ENCODE measurements at places on chromosomes 5 and 9.

DNA sequence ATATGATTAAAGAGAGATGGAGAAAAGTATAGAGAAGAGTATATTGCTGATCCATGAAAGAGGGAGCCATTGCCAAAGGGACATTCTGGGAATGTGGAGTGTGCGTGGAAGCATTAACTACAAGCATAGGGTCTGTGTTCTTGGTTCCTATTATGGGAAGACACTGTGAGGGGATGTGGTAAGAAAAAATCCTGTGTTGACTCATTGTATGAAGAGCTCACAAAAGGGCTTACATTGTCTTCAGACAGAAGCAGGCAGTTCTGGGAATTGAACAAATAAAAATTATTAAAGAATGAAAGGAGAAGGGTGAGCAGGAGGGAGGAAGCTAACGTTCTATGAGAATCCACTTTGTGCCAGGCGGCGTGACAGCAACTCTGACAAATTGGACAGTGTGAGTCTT is 250.4 kb upstream of the CHD1 start:
- DNase-seq = no peak

DNA sequence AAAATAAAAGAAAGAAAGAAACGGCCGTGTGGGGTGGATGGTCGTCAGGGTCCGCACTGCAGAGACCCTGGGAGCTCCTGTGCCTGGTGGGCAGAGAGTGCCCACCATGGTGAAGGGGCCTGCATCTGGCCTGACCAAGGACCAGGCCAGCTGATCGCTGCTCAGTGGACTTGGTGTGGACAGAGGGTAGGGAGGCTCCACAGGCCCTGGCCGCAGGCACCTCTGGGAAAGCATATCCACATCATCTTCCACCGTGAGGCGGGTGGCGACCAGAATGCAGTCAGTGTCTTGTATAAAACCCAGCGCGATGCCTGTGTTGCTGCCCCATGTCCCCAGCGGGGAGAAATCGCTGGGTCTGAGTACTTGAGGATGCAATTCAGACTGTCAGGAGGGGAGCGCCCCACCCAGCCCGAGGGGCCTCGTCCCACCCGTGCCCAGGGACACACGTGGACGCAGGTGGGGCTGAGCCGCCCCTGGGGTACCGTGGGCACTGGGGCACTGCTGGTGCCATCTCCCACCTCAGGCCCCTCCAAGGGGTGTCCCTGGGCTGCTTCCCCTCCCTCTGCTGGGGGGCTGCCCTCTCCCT is 27.8 kb upstream of the SLC6A19 start:
- DNase-seq = no peak

GRCh38 chr5:79122973-79123372 is 11.4 kb downstream of the BHMT start:
- no peak for DNase-seq

- no peak for DNase-seq
These were observed 11.2 kb downstream of the GABRG2 start for GRCh38 chr5:162078805-162079204.

GRCh38 chr5:103021314-103021713 is 98.6 kb downstream of the GIN1 start:
- DNase-seq = no peak

DNA sequence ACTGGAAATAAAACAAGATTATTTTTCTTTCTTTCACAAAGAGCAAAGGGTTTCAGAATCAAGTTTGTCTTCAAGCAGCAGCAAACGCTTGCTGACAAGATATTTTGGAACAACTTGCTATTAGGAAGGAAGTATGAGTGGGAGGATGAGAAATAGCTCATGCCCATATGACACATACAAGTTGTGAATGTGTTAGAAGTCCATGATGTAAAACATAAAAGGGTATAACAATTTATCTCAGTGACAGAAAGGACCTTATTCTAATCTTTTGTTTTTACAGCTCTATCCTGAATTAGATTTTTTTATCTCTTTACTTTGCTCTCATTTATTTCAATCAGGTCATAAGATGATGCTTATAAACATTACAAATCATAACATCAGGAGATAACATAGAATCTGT is 516.6 kb upstream of the MEF2C start:
- DNase-seq = no peak

DNA sequence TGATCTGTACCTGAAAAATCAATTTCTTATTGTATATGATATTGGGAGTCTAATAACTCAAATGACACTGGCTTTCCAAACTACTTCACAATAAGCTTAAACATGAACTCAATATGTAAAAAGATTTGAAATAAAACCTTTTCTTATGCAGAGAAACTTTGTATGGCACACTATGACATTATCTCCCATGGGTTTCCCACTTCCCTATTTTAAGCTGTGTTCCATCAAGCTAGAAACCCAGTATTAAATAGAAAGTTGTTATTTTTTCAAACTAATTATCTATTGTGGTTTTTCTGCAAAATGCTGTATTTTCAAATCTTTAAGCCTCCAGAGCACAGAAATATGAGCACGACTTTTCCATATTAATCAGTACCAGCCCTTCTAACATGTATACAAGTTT is 174.7 kb downstream of the NFIB start:
- no peak for DNase-seq

DNA sequence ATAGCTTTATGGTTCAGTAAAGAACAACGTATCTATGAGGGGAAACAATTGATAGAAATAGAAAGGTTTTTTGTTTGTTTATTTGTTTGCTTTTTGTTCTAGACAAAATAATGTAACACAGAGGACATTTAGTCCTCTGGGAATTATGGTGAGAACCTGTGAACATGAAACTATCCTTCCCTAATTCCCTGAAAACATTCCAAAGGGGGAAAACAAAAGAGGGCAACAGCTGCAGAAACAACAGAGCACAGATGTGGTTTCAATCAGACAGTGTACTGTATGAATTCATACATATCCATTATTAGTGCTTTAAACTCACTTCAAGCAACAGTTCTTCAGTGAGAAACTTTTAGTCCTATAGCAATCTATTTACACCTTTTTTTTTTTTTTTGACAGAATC is 1489.8 kb upstream of the C9orf72 start:
- DNase-seq = no peak
